ENCODE measurements at places on chromosomes 7 and 10.

- no peak for DNase-seq
Measured at GRCh38 chr7:44127161-44127560, 3.8 kb upstream of the POLD2 start.

DNA sequence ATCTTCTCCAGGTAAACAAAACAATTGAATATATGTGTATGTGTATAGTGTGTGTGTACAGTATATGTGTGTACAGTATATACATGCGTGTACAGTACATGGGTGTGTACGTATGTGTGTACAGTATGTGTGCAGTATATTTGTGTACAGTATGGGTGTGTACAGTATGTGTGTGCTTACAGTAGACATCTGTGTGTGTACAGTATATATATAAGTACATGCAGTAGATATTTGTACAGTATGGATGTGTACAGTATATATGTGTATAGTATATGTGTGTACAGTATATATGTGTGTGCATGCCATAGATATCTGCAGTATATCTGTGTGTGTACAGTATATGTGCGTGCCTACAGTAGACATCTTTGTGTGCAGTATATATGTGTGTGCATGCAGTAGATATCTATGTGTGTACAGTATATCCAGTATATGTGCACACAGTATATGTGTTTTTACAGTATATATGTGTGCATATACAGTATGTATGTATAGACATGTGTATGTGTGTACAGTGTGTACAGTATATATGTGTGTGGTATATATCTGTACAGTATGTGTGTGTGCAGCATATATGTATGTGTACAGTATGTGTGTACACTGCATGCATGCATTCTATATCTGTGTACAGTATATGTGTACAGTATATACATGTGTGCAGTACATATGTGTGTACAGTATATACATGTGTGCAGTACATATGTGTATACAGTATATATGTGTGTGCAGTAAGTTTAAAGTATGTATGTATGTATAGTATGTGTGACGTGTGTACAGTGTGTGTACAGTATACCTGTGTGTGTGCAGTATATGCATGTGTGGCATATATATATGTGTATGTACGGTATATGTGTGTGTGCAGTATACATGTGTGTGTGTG, 37.3 kb upstream of the SLC39A12 start:
- DNase-seq, result no peak

DNA sequence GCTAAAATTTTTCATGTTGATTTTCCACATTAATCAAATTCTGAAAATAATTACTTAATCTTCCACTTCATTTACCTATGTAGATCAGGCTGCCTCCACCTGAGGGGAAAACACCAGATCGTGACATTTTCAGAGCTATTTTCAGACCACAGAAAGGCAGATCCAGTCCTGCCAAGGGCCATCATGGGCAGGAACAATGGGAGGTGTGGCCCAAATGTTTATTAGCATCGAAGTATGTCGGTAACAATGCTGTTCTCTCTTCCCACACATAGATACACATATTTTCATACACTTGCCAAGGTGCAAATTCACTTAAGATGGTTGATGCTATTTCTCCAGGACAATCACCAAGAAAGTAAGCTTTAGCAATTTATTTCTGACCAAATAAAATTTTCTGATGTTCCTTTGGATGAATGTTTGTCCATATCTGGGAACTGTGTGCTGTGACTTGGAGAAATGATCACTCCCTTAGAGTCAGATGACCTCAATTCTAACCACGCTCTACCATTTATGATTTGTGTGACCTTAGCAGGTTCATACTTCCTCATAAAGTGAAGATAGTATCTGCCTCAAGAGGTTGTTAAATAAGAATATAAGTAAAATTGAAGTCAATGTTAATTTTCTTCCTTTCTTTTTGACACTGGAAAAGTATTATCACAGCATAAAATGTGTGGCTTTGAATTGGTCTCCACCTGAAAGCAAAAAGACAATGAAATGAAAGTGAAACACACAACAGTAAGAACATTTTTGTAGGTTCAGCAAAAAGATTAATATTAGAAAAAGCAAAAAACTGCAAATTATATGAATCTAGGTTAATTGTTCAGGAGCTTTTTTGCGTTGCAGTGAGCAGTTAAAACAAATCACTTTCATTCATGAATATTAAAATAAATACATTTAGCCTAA, 310.4 kb upstream of the PHF14 start:
- DNase-seq, result no peak

DNA sequence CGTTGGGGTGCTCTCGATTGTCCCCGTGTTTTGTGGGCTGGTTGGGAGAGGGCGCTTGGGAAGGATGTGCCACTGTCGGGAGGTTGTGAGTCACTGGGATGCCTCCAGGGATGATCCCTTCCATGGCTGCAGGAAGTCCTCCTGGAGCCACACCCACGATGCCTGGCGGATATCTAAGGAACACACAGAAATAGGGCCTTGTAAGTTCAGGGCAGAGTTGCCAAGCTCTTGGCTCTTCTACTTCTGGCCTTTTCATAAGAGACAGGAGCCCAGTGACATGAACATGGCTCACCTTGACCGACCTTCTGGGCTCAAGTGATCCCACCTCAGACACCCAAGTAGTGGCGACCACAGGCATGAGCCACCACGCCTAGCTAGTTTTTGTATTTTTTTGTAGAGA, 47.6 kb downstream of the ZRANB1 start:
- no peak for DNase-seq

DNA sequence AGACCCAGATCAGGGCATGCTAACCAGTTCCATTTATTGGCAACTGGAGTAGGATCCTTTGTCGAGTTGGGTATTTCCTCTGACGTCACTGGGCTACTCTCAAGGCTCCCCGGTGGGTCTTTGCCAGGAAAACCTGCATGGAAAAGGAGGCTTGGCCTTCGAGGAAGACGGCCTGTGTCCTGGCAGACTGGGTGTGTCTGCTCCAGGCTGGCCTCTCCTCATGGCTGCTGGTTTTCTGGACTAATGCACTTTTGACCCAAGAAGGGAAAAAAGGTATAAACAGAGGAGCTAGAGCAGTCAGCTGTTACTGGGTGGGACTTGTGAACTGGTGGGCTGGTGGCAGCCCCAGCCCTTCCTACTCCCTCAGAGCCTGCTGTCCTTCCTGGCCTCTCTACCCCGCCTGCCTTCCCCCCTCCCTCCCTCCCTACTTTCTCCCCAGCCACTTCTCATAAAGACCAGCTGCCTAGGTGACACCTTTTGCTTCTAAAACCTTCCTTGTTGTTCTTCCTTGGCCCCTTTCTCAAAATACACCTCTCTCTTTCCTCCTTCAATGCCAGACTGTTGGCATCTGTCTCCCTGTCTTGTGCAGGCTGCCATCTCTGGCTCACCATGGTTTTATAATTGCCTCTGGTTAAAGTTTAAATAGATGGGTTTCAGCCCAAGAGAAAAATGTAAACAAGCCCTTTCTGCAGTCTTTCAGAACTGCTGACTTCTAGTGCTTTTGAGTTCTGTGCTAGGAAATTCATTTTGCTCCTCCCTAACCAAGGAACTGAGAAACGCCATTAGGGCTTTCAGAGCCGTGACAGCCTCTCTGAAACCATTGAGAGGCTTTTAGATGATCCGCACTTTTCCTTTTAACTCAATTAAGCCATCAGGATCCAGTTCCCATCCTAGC, 101.8 kb upstream of the MKLN1 start:
- DNase-seq, result peak; percentile 92

GRCh38 chr7:101972627-101973026, 155.2 kb downstream of the CUX1 start:
- no peak for DNase-seq

DNA sequence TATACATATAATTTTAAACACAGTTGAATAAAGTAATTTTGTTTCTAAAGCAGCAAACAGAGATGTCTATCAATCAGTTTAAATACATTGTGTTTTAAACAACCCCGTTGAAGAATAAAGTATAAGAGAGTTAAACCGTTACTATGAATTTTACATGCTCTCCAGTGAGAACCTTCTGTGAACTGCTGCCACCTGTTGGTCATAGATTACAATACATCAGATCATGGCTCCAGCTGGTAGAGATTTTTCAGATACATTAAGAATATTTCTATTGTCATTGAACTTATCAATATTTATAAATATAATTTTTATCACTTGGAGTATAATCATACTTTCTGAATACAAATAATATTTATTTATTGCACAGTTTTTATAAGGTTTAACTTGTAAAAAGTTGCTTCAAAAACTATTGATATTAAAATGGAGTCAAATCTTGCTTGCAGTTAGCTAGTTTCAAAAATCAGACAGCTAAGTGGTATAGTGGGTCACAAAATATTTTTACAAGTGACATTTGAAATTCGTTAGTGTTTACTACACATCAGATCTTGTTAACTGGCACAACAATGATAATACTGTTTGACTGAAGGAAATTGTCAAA, 561.2 kb upstream of the PHF14 start:
- peak; percentile 13 for DNase-seq

- no peak for DNase-seq
Measured at GRCh38 chr7:75662579-75663301, 76.0 kb downstream of the HIP1 start.

GRCh38 chr7:30545791-30546555, 41.3 kb upstream of the GGCT start:
- DNase-seq, result no peak

DNA sequence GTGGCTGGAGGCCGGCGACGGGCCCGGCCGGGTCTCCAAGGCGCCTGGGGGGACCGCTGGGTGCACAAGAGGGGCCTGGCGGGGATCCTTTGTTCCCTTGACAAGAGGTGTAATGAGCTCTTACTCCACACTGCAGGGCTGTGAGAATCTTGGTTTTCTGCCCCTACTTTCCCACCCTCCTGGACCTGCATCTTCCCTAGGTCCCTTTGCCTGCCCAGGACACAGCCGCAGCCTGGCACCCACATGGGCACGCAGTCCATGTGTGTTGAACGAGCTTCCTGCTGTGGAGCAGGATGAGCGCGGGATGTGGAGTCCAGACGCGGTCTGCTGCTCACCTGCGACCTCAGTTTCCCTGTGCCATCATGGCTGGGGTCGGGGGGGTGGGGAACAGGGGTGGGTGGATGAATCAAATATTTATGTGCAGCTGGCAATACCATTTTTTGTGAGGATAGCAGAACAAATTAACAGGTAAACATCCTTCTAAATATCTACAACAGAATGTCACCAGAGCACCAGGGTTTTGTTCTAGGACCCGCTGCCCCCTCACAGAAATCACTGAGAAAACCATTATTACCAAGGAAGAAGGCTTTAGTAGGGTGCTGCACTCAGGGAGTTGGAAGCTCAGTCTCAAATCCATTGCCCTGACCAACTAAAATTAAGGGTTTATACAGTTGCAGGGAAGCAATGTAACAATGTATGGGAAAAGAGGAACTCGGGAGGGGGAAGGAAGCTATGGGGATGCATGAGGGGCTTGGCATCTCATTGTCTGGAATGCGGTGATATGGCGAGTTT, 474 bp upstream of the NSMCE4A start:
- no peak for DNase-seq

GRCh38 chr7:99218406-99219184, 10.7 kb upstream of the KPNA7 start:
- no peak for DNase-seq

GRCh38 chr7:30114536-30115238, 20.1 kb upstream of the MTURN start:
- no peak for DNase-seq

- no peak for DNase-seq
Measured at GRCh38 chr10:103761075-103761920, 94.1 kb downstream of the SH3PXD2A start.

- DNase-seq, result no peak
Measured at GRCh38 chr7:139966949-139967348, 95.8 kb downstream of the PARP12 start.

DNA sequence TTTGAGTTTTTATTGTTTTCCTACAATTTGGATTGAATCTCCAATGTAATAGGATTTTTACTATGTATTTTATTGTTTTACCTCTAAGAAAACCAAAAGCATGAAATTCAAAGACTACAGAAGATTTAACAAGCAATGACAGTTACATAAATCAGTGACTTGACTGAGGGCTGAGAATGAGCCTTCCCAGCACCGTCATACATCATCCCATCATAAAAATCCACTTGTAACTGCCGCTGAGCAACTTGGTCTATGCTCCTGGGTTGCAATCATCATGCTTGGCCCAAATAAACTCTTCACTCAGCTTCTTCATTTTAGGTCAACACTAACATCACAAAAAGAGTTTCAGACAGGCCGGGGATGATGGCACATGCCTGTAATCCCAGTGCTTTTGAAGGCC, 13.5 kb downstream of the LARP4B start:
- DNase-seq, result no peak

DNA sequence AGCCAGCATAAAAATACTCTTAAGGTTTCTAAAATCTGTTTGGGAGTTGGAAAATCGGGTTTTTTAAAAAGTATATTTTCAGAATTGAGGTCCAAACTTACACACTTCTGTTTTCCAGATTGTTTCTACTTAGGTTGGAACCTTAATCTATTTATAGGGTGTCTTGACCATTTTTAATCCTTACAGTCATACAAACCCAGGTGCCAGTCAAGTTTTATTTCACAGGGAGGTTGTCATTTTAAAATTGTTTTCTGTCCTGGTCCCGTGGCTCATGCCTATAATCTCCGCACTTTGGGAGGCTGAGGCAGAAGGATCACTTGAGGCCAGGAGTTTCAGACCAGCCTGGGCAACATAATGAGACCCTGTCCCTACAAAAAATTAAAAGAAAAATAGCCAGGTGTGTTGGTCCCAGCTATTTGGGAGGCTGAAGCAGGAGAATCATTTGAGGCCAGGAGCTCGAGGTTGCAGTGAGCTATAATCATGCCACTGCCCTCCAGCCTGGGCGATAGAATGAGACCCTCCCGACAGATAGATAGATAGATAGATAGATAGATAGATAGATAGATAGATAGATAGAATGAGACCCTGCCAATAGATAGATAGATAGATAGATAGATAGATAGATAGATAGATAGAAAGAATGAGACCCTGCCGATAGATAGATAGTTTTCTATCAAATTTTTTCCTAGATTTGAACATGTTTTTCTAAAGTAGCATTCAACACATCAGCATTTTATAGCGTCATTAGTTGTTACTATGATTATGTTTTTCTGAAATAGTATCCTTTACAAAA, 47.3 kb upstream of the NCF1 start:
- no peak for DNase-seq

GRCh38 chr7:67019562-67020390, 23.1 kb downstream of the TYW1 start:
- no peak for DNase-seq

GRCh38 chr10:57897611-57898010, 370.1 kb downstream of the IPMK start:
- DNase-seq, result no peak

- no peak for DNase-seq
Measured at GRCh38 chr10:7892146-7892545, 73.8 kb downstream of the TAF3 start.

DNA sequence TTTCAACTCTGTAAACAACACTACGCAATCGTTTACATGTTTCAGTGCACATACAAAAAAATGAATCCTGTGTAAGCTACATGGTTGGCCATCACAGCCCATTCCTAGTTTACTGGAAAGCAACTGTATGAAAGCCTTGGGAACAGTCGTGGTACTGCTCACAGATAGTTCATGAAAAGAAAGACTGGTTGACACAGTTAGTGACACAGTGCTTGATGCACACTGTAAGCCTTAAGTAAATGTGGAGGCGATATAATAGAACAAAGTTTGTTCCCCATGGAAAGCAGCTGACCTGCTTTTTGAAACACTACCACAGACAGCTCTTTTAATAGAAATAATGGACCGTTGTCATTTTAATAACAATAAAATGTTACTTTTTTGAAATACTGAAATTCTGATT, 5.1 kb downstream of the CACNA2D1 start:
- DNase-seq, result no peak

All from fibroblast of the aortic adventitia (primary cell).